ENCODE measurements at places on chromosomes 2 and 18.

- DNase-seq: peak; percentile 73
These were observed 252.6 kb downstream of the RND3 start for GRCh38 chr2:150234787-150235446.

- no peak for DNase-seq
These were observed 85.6 kb downstream of the SS18 start for GRCh38 chr18:26004832-26005231.

DNA sequence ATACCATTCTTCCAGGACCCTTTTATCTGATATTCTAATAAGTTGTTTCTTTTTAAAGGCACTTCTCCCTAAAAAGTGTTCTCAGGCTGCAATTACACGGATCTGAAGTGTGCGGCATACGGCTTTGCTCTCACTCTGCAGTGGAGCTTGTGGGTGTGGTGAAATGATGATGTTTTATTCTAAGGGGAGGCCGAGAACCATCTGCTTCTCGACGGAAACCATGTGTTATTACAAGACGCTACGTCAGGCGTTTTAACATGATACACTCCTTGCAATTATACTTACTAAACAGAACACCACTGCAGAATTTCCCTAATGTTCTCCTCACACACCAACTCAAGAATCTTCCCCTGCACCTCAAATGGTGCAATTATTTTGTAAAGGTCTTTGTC, 34.9 kb upstream of the CTDP1 start:
- no peak for DNase-seq

- DNase-seq: no peak
These were observed at the start of gene MARCO for GRCh38 chr2:118942031-118942430. Gene MARCO (plus strand): TSS chr2:118942194. CDS start chr2:118942301, 107 bp downstream.

- peak; percentile 88 for DNase-seq
These were observed 160.4 kb upstream of the PID1 start for GRCh38 chr2:229431327-229431954.

GRCh38 chr2:59745085-59745484, 808.4 kb downstream of the BCL11A start:
- no peak for DNase-seq

DNA sequence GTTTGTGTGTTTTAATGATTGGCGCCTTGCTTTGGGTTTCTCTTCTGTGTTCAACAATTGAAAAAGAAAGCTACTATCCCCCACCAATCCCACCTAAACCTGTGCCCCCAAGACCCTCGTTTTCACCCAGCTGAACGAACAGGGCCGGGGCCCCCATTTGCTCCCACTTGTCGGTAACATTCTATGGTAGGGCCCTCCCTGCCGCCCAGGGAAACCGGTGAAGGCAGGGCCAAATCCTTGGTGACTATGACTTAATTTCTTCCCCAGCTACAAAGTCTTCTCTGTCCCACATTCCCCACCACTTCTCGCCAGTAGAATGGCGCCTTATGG, 598 bp upstream of the SNRNP200 start:
- DNase-seq: no peak

DNA sequence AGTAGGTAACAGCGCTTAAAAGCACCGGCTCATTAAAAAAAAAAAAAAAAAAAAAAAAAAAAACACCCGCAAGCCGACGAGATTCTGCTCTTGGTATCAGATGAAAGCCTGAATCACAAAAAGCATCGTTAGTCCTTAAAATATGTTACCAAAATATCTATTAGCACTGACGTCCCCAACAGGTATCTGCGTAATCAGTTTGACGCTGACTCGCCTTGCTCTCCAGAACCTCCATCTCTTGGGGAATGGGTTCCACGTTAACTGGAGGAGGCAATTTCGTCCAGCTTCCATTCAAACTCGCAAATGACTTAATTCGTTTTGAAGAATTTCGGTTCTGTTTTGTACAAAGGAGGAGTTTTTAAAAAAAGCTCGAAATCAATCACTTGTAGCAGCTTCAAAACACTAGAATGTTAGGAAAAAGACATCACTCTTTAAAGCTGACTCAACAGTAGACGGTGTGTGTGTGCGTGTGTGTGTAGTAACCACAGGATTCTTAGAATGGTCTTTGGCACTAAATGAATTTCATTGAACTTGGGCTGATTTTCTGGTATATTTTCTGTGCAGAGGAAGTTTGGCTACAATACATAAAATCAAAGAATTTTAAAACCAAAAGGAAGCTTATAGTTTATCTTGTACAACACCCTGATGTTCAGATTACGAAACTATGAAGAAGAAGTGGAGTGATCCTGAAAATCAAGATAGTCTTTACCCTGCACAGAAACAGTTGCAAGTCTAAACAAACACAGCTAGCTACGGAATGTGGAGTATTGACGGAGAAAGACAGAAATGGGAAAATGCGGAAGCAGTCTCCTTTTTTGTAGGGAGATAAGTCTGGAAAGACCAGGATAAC, 1.1 kb upstream of the PGAP1 start:
- peak; percentile 92 for DNase-seq

GRCh38 chr2:172434821-172435605, 7.6 kb downstream of the ITGA6 start:
- DNase-seq: no peak

- DNase-seq: peak; percentile 15
These were observed 428.9 kb upstream of the NETO1 start for GRCh38 chr18:73296686-73297085.

- DNase-seq: no peak
These were observed 50.4 kb downstream of the CDCA7 start for GRCh38 chr2:173404841-173405750.

DNA sequence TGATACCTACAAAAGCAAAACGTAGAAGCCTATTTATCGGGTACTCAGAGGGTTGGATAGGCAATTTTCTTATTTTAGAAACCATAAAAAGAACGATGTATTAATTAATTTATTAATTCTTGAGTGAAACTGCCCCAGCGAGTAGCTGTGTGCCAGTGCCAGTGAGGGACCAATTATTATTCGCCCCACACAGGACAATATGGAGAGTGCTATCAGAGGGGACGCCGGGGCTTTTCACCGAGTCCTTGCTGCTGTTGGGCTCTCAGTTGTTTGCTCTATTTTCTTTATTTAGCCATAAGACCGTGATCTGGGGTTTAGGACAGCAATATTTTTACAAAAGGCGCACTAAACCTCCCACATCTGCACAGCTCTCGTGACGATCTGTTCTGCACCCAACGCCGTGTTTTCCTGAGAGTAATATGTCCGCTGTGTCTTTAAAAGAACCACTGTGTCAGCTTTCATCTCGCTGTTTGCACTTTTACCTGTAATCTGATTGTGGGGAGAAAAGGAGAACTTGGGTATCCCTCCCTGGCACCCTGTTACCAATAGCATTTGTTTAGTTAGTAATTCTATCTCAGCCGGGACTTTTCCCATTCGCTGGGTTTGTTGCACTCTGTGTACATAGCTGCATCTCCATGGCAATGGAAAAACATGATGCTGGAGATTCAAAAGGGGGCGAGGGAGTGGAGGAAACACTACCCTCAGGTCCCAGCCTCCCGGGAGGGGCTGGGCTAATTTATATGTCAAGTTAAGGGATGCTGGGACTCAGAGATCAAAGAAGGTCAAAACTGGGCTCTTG, 30.1 kb upstream of the ZNF516 start:
- peak; percentile 84 for DNase-seq

- DNase-seq: no peak
These were observed 808.7 kb upstream of the PIK3C3 start for GRCh38 chr18:41146301-41146700.

DNA sequence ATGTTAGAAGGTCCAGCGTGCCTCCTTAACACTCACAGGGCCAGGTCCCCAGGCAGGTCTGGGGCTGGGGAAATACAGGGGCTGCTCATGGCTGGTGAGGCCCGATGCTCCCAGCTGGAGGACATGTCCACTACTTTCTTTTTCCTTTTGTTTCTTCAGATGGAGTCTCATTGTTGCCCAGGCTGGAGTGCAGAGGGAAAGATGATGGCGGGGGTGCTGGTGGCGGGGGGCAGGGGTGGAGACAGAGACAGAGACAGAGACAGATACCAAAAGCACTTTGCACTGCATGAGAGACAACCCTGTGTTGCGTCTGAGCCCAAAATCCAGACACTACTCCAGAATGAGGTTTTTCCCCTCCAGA, 211.0 kb downstream of the SH3BP4 start:
- no peak for DNase-seq

DNA sequence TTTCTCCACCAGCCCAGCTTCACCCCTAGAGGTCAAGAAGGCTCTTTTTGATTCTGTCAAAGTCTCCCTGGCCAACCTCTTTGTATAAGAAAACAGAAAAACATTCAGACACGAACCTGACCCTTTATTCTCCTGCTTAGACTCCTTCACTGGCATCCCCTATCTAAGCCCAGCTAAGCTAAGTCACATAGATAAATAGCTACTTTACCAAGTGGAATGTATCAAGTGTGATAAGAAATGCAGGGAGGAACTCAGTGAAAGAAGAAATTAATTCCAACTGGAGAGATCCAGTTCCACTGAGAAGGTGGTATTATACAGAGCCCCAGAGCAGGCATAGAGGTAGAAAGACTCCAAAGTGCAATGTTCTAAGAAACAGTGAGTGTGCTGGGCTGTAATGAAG, 489.5 kb downstream of the TNS1 start:
- DNase-seq: no peak

DNA sequence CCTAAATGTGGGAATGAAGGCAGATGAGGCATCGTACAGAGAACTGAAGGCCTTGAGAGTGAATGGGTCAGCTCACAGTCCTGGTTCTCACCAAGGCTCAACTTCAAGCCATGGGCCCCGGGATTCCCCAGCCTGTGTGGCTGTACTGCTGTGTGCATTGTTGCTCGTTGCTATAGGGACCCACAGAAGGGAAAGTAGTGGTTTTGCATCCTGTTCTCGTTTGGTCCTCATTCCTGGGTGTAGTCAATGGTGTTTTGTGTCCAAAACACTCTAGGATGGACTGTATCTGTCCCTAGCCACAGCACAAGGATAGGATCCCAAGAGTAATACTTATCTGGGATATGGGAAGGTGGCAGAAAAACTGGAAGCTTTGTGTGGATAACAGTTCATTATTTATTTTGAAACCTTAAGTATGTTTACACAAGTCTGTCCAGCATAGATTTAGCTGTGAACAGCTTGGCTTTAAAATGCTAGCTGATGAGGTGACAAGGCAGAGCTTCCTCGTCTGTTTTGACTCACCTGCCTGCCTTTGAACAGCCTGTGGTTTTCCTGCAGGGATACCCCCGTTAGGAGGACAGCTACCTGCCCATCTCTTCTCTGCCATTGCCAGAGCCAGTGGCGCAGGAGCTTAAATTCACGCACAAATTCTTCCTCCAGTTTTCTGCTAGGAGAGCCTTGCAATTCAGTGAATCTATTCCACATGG, 85.0 kb downstream of the WDSUB1 start:
- DNase-seq: peak; percentile 69

GRCh38 chr2:72562451-72563153, 263.2 kb downstream of the EXOC6B start:
- DNase-seq: peak; percentile 44

Data from choroid plexus epithelial cell (primary cell).